ENCODE measurements at places on chromosomes 16 and 17.
A peak's percentile ranks its signal among the peaks of the same experiment; 100 is the strongest.

GRCh38 chr16:4009177-4009576 lies 107.1 kb downstream of the ADCY9 start:
- no peak for DNase-seq

DNA sequence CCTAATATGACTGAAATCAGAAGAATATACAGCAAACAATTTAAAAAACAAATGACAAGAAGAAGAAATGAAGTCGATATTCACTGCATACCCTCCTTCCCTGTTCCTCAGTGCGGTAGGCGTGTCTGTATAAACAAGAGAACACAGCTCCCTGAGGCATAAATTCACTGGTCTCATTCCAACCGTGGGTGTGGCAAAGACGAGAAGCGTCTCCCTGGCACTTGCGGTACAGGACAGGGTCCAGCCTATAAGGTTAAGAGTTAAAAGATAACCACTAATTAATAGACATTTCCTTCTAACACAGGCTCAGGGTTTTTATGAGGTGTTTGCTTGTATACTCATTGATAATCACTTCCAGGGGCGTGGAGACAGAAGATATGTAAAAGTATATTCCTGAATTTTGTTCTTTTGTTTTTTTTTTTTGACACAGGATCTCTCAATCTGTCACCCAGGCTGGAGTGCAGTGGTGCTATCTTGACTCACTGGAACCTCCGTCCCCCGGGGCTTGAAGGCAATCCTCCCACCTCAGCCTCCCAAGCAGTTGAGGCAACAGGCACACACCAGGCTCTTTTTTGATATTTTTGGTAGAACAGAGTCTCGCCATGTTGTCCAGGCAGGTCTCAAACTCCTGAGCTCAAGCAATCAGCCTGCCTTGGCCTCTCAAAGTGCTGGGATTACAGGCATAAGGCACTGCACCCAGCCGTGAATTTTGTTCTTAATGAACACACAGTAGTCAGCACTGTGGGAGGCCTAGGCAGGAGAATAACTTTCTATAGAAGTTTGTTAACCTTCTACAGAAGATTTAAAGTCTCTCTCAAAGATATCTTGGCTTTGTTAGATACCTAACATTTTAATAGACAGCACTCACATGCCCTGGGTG lies 59.1 kb upstream of the CLEC18B start:
- DNase-seq, result no peak

- no peak for DNase-seq
Observed at GRCh38 chr17:45143094-45143670, 5.1 kb upstream of the HEXIM1 start.

DNA sequence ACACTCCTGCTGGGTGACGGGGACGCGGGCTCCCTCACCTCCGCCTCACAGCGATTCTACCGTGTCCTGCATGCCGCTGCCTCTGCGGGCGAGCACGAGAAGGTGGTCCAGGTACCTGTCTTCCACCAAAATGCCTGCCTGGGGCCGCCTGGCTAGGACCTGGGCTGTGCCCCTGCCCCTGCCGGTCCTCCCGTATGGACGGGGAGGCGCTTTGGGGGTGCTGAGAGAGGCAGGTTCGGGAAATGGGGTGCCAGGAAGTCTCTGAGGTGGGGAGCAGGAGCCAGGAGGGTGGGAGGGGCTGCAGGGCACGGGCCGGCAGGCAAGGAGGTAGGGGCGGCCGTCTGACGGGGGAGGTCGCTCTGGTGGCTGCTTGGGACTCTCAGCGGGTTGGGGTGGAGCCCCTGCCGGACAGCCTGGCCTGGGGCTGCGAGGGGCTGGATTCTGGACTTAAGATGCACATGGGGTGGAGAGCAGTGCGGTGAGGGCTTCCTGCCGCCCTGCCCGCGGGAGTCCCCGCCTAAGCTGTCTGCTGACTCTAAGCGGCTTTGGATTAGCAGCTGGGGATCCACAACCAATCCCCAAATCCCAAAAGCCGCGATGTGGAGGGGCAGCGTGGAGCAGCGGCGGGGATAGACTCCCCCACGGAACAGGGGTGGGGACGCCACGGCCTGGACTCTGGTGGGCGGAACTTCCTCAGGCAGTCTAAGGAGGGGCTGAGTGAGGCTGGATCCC lies 5.8 kb downstream of the CHTF18 start:
- DNase-seq, result no peak

GRCh38 chr16:66703406-66704215 lies 7.1 kb upstream of the CMTM4 start:
- DNase-seq, result no peak

DNA sequence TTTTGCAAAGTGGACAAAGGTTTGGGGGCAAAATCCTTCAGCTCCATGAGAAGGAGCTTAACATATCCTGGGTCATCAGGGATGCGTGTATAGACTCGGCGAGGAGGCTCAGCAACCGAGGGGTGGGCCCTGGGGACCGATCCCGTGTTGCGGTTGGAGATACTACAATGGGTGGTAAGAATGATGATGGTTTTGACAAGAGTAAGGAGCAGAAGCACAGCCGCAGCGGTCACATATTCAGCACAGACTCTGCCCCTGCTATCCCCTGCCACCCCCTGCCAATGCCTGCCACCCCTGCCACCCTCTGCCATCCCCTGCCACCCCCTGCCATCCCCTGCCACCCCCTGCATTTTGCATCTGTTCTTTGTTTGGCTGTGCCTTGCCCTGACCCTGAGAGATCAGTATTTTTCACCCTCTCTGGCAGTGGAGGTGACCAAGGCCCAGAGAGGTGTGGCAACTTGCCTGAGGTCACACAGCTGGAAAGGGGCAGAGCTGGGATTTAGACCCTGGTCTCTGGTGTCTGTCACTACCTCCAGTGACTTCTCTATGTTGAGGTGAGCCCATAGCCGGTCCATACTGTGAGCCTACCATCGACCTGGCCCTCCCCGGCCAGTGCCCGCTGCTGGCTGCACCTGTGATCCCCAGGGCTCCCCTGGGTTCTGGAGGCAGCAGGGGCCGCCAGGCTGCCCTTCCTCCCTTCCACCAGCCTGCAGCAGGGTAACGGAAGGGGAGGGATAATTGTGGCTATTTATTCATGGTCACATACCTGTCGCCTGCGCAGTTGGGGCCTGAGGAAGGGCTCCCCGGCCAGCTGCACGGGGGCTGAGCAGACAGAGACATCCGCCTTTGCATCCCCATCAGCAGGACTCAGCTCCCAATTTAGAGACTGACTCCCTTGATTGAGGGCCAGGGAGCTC lies 74.9 kb upstream of the CBX4 start:
- no peak for DNase-seq

DNA sequence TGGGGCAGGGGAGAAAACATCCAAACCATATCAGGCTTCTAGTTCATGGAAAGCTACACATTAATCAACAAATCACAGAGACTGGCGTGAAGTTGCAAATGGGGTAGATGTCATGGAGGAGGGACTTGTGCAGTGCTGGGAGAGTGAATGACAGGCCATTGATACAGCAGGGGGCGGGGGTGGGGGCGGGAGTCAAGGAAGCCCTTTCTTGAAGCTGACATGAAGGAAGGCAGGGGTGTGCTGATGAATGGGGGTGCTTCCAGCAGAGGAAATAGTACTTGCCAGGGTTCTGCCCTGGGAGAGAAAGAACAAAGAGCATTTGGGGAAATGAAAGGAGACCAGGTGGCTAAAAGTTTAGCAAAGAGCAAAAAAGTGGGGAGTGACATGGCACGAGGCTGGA lies 269.9 kb downstream of the SHISA9 start:
- DNase-seq, result no peak

DNA sequence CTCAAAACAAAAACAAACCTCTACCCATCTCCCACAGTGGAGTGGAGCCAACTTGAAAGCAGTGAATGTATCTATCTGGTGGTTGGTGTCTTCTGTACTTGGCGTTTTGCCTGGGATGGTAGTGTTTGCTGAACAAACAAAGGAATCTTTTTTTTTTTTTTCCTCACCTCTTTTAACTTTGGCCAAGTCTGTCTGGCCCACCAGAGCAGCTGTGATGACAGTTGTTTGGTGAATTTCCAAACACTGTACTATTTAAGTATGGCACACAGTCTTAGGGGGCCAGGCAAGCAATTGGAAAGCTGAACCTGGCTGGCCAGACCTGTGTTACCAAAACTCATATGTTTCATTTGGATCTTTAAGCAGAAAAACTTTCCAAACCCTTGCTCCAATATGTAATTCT lies 101.8 kb upstream of the CDH13 start:
- DNase-seq, result no peak

DNA sequence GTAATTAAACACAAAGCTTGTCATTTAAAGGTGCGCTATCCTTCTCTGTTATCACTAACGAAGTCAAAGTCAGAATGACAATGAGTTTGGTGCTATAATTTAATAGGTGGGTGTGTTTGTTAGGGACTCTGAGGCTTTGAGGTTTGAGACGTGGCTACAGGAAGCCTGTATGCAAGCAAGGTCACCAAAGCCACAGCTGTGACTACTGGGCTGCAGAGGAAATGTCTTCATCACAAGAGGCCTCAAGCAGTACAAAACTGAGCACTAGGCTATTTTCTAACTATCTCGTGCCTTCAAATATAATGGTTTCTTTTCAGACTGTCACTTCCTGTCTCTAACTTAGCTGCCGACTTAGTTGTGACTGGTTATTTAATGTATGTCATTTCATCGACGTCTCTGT lies 141.2 kb downstream of the AATF start:
- peak; percentile 3 for DNase-seq

- no peak for DNase-seq
Observed at GRCh38 chr16:75073545-75074303, 42.9 kb downstream of the LDHD start.

GRCh38 chr17:68512960-68513474 lies 787 bp downstream of the PRKAR1A start:
- DNase-seq, result no peak

GRCh38 chr17:29111816-29112499 lies 68.2 kb downstream of the MYO18A start:
- DNase-seq, result peak; percentile 73

GRCh38 chr17:77474292-77474988 lies 333.7 kb downstream of the SEC14L1 start:
- DNase-seq, result no peak
